ENCODE measurements at places on chromosomes 7 and 10. TPM values are rescaled to one million over a fixed set of nuclear protein-coding genes. Genes with fewer than 3 reads are reported as not detected.

The CDC14C gene
- total RNA-seq, result not detected

The DGKB gene
- not detected for total RNA-seq

The BLNK gene
- total RNA-seq, result not detected

The FBXL13 gene
- 0.42 TPM for total RNA-seq

The UNCX gene
- 0.07 TPM for total RNA-seq

The ANKRD61 gene
- total RNA-seq, result 0.50 TPM

The CYP3A7 gene
- total RNA-seq, result not detected

The MUC12 gene
- total RNA-seq, result 15.5 TPM

The PILRA gene
- 3.4 TPM for total RNA-seq

Data from A549 treated with DMSO at 1 μM for 4 hours (cell line).